ENCODE measurements at places on chromosomes 3 and 15.

DNA sequence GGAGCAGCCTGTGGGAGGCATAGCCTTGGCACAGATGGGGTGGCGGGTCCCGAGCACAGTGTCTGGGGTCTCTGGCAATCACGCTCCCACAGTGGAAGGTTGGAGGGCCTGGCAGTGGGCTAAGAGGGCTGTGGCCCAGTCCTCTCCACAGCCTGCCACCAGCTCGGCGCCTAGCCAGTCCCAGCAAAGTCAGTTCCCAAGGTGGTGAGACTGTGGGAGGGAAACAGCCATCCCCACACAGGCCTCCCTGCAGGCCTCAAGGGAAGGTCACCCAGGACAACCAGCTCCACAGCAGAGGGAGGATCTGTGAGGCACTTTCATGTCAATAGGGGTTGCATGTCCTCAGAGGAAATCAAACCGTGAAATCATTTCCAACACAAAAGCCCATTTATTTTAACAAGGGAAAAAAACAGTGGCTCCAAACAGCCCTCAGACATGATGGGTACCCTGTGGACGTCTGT is 27.6 kb upstream of the LIMD1 start:
- DNase-seq = no peak

GRCh38 chr15:76200083-76200465 is 111.2 kb downstream of the ETFA start:
- no peak for DNase-seq

DNA sequence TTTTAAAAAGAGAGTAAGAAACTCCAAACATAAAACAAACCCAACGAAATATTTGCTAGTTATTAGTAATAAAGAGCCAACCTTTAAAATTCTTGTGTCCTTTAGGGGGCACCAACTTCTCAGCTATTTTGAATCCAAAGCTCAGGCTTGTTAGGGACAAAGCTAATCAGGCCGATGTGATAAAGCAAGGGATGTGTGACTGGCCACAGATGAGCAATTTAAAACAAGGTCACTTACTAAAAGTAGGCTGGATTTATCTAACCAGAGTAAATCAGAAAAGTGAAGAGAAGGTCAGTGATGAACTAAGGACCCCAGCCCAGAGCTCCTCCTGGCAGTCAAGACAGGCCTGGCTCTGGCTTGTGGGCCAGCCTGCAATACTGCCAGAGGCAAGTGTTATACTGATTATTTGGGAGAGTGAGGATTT is 108.5 kb downstream of the CYP19A1 start:
- DNase-seq = peak; percentile 40

- DNase-seq = no peak
Measured at GRCh38 chr3:30835667-30836066, 58.8 kb downstream of the GADL1 start.

- no peak for DNase-seq
Measured at GRCh38 chr3:51379746-51380455, 5.2 kb upstream of the MANF start.

DNA sequence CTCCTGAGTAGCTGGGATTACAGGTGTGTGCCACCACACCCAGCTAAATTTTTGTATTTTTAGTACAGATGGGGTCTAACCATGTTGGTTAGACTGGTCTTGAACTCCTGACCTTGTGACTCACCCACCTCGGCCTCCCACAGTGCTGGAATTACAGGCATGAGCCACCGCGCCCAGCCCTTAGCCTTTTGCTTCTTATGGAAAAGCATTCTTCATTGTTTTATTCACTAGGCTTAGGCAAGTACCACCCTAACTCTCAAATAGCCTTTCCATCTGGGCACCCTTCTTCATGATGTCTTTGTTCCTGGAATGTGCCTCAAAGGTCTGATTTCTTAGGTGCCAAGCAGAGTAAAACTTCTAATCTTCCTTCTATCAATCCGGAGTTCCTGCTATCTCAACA is 641.8 kb downstream of the FHIT start:
- no peak for DNase-seq

- no peak for DNase-seq
Measured at GRCh38 chr3:181267312-181267711, 277.8 kb upstream of the DNAJC19 start.

GRCh38 chr3:123481722-123482457 is 33.0 kb upstream of the ADCY5 start:
- DNase-seq = no peak

- no peak for DNase-seq
Measured at GRCh38 chr15:65806397-65806796, 14.3 kb upstream of the DENND4A start.

DNA sequence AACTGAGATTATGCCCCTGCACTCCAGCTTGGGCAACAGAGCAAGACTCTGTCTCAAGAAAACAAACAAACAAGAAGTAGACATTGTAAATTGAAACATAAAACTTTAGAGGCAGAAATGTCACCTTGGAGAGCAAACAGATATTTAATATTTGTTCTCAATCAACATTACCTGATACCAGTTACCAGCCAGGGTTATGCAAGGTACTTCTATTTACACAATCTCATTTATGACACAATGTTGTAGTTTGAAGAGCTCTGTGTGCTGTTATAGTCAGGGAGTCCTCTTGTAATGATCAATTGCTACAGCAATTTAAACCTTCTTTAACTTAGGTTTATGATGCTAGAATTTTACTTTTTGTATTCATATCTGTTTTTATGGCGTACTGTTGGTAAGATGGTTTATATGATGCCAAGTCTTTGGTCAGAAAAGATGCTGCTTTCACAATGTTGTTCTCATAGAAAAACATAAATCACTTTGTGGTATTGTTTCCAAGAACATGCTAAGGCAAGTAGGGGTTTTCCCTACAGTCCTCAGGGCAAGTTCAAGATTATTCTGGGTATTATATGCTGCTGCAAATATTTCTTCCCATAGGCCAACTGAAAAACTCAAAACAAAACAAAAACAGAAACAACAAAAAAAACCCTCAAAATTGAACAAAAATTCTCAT is 173.5 kb downstream of the TNIK start:
- DNase-seq = no peak

DNA sequence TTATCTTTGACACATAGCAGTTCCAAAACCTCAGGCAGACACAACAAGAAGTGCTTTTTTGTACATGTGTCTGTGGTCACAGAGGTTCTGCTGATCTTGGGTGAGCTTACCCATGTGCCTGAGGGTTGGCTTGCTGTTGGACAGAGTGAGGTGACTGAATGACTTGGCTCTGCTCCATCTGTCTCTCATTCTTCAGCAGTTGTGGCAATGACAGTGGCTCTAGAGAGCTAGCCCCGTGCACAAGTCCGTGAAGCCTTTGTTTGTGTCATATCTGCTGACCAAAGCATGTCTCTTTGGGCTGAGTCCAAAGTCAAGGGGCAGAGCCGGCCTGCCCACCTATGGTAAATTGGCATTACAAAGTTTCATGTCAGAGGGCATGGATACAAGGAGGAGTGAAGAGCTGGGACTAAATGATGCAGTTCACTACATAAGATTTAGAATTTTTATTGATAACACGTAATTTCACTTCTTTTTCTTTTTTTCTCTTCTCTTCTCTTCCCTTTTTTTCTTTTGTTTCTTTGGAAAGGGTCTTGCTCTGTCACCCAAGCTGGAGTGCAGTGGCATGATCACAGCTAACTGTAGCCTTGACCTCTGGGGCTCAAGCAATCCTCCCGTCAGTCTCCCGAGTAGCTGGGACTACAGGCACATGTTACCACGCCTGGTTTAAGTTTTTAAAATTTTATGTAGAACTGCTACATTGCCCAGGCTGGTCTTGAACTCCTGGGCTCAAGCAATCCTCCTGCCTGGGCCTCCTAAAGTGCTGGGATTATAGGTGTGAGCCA is 77.9 kb downstream of the ITPR1 start:
- DNase-seq = no peak

DNA sequence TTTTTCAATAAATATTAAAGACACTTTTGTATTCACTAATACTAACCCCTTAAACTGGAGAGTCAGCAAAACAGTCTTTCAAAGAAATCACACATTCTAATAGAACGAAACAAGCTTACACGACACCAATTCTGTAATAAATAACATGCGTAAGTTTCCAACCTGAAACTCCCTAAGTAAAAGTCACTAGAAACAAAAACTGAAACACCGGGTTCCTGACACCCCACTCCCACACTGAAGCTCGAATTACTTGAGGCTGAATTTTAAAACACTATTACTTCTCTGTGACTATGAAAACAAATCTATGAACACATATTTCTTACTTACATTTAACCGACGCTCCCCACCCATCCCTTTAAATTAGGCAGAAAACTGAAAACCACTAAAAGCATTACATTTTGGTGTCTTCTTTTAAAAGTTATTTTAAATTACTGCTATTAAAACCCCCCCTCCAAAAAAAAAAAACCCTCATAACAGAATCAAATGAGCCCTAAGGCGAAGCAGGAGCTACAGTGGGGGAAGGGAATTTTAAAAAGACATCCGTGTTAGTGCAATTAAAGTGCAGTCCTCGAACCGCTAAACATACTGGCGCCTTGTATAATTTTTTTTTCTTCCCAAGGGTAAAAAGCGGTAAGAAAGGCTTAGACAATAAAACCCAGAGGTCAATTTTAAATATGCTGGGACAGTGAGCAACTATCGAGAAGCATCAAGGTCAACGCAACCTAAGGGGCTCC is 878 bp downstream of the SPPL2A start:
- peak; percentile 37 for DNase-seq

DNA sequence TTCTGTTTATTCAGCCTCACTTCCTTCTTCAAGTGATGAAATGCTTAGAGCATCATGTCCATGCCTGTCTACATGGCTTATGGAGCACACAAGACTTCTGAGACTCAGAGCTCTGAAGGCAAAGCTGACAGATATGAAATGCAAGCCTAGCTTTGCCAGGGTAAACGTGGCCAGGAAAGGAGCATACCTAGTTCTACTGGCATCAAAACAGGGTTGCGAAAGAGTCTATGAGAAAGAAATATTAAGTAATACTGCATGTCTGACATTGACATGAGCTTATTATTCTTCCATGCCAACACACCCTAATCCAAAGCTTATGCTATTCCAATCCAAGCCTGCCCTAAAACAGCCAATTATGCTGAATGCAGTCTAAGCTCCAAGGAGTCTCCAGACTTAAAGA is 391.5 kb downstream of the ERC2 start:
- DNase-seq = no peak

DNA sequence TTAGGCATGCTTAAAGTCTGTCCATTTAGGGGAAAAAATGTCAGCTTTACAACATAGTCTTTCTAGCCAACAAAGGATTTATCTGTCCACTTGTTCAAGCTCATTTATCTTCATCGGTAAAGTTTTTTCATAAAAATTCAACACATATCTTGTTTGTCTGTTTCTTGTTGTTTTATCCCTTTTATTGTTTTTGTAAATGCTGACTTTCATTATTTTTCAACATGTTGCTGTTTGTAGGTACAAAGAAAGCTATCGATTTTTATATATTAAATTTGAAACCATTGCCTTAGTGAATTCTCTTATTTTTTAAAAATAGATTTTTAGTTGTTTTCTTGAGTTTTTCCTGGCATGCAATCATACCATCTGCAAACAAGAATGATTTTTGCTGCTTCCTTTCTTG is 185.8 kb downstream of the NSMCE3 start:
- no peak for DNase-seq

DNA sequence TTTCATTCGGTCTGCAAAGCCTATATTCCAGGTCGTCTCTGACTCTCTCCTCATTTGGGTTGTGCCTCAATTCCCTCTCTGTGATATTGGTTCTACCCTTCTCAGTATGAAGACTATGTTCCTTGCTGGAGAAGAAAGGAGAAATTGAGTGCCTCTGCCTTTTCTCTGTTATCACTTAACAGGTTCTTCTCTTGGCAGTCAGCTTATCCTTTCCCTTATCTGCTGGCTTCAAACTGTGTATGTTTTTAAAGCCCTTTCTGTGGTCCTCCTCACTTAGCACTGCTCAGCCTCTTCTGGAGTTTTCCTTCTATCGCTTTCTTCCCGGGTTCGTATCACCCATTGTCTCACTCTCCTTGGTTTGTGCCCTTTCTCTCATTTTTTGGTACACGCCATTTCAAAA is 65.3 kb upstream of the FSTL1 start:
- no peak for DNase-seq

DNA sequence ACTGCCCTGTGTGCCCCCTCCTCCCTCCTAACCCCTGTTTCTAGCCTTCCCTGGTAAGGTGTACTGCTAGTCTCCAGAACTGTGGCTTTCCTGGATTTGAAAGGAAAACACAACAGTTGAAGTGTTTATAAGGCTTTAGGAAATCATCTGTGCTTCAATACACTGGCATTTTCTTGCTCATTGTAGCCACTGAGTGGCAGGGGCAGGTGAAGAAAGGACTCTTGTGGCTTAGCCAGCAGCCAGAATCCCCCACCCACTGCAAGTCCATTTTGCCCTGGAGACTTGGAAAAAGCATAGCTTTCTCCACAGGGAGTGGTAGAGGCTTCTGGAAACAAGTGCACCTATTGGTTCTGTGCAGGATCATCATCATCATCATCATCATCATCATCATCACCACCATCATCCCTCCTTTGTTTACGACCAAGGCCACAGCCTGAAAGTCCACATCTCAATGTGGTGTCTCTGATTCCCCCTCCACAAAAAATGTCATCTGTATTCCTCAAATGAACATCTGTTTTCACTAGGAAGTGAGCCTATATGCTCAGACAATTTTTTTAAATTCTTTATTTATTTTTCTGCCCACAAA is 33.4 kb downstream of the AQP9 start:
- no peak for DNase-seq

DNA sequence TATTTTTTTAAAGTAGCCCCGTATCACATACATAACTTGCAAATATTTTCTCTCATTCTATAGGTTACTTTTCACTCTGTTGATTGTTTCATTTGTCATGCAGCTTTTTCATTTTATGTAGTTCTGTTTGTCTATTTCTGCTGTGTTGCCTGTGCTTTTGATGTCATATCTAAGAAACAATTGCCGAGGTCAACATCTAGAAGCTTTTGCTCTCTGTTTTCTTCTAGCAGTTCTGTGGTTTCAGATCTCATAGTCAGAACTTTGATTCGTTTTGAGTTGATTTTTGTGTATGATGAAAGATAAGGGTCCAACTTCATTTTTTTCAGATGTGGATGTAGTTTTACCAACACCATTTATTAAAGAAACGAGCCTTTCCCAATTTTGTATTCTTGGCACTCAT is 79.5 kb downstream of the CD200 start:
- no peak for DNase-seq

DNA sequence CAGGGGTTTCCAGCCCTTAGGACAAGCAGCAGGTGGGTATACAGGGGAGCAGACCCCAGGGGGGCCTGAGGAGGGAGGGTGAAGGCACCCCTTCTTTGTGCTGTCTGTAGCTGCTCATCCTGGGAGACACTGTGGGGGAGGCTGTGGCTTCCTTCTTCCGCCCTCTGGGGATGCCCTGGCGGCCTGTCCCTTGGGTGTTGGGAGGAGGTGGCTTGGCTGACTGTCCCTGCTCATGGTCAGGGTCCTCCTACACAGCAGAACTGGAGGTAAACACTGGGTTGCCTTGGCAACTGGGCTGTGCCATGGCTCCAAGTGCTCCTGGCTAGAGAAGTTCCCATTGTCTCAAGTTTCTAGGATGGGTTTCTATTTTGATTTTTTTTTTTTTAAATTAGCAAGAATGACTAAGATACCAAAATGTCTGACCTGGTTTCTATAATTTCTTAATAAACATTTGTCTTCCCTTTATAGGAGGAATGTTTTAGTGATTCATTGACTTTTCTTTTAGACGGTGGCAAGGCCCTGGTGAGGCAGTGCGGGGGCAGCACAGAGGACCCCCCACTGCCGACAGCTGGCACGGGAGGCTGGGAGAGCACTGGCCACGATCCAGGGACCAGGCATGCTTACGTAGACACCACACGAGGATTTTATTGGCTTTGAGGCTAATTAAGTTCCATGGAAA is 12.4 kb downstream of the KLF13 start:
- peak; percentile 30 for DNase-seq
